ENCODE measurements at places on chromosomes 5 and 9.

DNA sequence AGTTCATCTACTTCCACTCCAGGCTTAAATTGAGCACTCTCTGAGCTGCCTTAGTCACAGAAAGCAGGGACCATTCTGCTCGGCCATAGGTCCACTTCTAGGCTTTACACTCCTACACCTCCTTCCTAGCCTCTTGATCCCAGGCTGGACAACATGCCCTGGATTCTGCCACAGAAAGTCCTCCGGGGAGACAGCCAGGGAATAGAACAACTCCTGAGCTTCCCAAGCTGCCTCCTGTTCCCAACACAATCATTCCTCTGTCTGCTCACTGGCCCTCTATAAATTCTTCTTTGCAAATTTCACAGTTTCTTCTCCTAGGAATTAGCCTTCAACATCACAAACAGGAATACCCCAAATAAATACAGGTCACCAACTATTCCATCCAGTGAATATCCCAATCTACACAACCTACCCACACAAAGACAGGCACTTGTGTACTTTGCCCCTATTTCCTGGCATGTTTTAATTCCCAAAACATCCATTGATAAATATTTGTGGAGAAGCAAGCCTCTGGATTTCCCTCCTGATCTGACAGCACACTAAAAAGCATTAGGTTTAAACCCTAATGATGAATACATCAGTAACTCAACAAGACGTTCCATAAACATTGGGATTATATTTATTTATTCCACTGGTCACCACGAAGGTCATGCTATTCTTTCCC, 125.5 kb downstream of the ENC1 start:
- no peak for DNase-seq

DNA sequence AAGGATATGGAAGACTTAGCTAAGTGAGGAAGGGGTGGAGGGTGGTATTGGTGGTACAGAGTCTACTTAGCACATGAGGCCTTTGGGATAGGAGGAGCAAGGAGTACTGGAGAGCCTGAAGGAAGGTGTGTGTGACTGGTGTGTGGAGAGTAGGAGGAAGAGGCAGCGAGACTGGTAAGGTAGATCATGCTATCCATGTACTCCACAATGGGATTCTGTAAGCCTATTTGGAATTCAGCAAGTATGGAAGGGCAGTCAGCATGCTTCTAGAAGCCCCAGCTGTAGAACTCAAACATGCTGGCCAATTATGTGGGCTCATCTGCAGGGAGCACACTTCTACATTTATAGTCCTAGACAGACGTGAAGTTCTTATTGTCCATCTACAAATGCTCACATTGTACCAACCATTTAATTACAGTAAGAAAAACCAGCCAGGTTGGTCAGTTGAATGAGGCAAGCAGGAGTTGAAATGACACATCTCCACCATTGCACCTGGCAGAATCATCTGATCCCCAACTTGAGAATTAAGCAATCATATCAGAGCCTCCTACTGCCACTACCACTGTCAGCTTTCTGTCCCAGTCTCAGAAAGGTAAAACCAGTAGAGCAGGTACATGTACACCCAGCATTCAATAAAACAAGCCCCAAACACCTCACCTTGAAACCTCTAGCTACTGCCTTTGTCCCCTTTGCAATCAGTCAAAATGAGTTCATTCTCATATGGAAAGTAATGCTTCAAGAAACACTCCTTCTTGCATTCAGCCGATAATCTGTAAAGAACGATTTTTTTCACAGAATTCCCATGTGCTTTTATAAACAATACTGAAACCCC, 60.9 kb upstream of the GLRX start:
- DNase-seq, result no peak

GRCh38 chr9:111348821-111349271, 18.8 kb upstream of the OR2K2 start:
- DNase-seq, result no peak

- DNase-seq, result no peak
Observed at GRCh38 chr5:84251503-84251902, 133.2 kb downstream of the EDIL3 start.

GRCh38 chr9:137494550-137495351, 35.6 kb upstream of the NSMF start:
- no peak for DNase-seq

GRCh38 chr5:169563369-169563768, 20.2 kb upstream of the SPDL1 start:
- no peak for DNase-seq

GRCh38 chr9:20990867-20991266, 40.6 kb downstream of the HACD4 start:
- DNase-seq, result no peak

- DNase-seq, result peak; percentile 46
Observed at GRCh38 chr5:1294835-1295649, at the start of gene TERT. Gene TERT (minus strand): TSS chr5:1295068. CDS start chr5:1294989, 79 bp downstream.

DNA sequence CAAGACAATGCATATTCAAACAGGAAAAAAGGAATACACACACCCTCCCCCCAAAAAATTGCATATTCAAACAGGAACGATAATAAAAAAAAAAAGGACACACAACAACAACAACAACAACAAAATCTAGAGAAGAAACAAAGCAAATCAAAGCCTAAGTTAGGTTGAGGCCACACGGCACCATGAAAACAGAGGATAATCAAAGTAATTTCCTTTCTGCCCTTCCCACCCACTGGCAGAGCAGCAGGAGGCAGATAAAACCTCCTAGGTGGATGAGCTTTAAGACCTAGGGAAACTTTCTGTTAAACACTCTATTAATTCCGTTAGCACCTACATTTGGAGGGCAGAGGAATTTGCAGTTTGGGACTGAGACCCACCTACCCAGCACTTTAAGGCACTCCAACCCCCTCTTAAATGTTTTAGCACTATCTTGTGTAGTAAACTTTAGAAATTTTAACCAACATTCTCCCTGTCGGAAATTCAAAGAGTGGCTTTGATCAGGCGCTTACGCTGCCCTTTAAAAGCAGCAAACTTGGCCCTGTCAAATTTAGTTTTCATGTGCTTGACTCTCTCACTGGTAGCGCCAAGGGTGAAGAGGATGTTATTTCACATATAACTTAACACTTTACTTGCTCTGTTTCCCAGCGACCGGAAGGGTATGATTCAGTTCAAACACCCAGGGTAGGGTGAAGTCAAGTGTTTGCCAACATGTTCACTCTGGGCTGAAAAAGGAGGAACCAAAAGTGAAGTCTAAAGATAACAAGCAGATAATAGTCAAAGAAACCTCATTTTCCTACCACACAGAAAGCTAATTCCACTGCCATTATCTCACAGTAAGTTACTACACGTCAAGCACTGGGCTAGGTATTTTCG, 9.2 kb downstream of the ENC1 start:
- DNase-seq, result no peak

GRCh38 chr5:54905246-54905795, 80.1 kb downstream of the ESM1 start:
- DNase-seq, result no peak

Data from activated CD4-positive, CD25-positive, alpha-beta regulatory T cell treated with anti-CD3 and anti-CD28 coated beads, Interleukin-2, amount 50 U/mL, for 16 hours (primary cell).